ENCODE measurements at places on chromosomes 6 and 20. TPM values are rescaled to one million over a fixed set of nuclear protein-coding genes. Genes with fewer than 3 reads are reported as not detected.
A peak's percentile ranks its signal among the peaks of the same experiment; 100 is the strongest.

DNA sequence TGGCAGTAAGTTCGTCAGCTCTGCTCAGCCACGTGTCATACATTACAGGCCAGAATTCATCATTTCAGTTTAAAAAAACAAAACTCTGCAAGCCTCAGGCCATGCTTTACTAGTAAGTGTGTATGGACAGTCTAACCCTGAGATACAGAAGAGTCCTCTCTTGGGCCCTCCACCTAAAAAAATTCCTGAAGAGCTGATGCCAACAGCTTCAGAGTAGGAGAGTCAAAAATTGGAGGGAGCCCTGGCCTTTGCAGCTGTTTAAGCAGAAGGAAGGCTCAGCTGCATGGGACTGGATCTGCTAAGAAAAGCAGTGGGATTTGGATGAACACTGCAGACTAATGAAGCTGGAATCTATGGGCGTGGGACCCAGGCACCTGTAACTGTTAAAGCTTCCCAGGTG, 47.2 kb upstream of the FAM8A1 start:
- H3K4me3 ChIP-seq: no peak overlapping the region
- peaks cover 7% of the 10 kb centered on the region for H3K27me3 ChIP-seq

- no peaks in the 10 kb centered on the region for H3K27me3 ChIP-seq
- H3K4me1 ChIP-seq: peaks cover 29% of the 10 kb centered on the region
- H3K4me3 ChIP-seq: no peak overlapping the region
- no peaks in the 10 kb centered on the region for H3K36me3 ChIP-seq
- no peak for DNase-seq
- no peak overlapping the region for H3K27ac ChIP-seq
Observed at GRCh38 chr20:10511509-10512251, 76.6 kb downstream of the SLX4IP start.

GRCh38 chr6:147192278-147192911, 11.8 kb upstream of the STXBP5 start:
- H3K27ac ChIP-seq: no peak overlapping the region
- no peak overlapping the region for H3K4me3 ChIP-seq
- H3K27me3 ChIP-seq: no peaks in the 10 kb centered on the region
- DNase-seq: no peak
- H3K4me1 ChIP-seq: peaks cover 13% of the 10 kb centered on the region

The OR2B6 gene
- polyA plus RNA-seq: not detected

DNA sequence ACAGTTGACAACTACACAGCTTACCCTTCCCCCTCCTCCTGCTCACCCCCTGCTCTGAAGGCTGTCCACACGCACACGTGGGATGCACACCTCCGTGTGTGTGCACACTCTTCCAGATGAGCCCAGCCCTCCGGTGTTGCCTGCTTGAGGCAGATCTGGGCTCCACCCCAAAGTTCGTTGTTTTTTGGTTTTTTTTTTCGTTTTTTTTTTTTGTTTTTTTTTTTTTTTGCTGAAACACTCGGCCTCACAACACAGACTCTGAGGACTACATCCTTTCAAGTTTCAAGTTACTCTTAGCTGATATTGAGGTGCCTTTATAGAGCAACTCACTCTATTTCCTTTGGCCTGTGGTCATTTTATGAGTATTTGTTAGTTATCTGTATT, 88.2 kb downstream of the RREB1 start:
- H3K4me3 ChIP-seq: no peak overlapping the region
- H3K27ac ChIP-seq: peak overlapping the region; percentile 32
- peaks cover 7% of the 10 kb centered on the region for H3K36me3 ChIP-seq
- H3K4me1 ChIP-seq: peaks cover 13% of the 10 kb centered on the region
- H3K27me3 ChIP-seq: no peaks in the 10 kb centered on the region
- DNase-seq: no peak

The SLA2 gene
- polyA plus RNA-seq: 0.40 TPM
